ENCODE measurements at places on chromosomes 1 and 21.
A peak's percentile ranks its signal among the peaks of the same experiment; 100 is the strongest.

- no peak for DNase-seq
Measured at GRCh38 chr1:63214553-63214952, 107.8 kb upstream of the FOXD3 start.

- peak; percentile 33 for DNase-seq
Measured at GRCh38 chr1:25796811-25797458, 3.1 kb upstream of the SELENON start.

- no peak for DNase-seq
Measured at GRCh38 chr1:54403808-54404261, 2.4 kb downstream of the SSBP3 start.

DNA sequence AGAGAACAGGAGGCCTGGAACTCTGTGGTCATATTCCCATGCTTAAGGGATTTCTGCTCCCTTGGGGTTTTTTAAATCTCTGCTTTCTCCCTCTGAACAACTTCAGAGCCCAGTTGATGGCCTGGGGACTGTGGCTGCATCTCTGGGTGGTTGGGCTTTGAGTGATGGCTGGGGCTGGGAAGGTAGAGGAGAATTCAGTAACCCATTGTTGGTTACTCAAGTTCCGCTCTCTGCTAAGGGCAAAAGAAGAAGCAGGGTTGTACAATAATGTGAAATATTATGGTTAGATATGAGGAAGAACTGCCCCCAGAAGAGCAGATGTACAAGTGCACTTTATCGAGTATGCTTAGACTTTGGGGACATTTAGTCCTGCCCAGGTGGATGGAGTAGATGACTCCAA lies 72.1 kb upstream of the CNTN2 start:
- no peak for DNase-seq

- peak; percentile 5 for DNase-seq
Measured at GRCh38 chr21:16588433-16588860, 858.7 kb downstream of the USP25 start.

DNA sequence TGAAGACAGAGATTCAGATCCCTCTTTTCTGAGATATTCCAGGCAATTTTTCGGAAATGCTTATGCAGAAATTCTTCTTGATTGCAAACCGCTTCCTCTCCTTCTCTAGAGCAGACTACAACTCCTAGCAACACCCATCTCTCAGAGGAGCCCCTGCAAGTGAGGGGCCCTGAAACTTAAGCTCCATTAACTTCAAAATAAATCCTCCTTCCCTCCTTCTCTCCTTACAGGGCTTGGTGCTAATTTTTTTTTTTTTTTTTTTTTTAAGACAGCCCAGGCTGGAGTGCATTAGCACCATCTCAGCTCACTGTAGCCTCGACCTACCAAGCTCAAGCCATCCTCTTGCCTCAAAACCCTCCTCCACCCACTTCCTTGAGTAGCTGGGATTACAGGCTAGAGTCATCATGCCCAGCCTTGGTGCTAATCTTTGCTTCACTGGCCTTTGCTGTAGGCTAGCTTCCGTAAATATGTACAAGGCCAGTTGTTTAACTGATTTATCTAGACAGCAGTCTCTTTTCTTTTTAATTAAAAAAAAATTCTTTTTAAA lies 30.2 kb upstream of the SFPQ start:
- DNase-seq: no peak

DNA sequence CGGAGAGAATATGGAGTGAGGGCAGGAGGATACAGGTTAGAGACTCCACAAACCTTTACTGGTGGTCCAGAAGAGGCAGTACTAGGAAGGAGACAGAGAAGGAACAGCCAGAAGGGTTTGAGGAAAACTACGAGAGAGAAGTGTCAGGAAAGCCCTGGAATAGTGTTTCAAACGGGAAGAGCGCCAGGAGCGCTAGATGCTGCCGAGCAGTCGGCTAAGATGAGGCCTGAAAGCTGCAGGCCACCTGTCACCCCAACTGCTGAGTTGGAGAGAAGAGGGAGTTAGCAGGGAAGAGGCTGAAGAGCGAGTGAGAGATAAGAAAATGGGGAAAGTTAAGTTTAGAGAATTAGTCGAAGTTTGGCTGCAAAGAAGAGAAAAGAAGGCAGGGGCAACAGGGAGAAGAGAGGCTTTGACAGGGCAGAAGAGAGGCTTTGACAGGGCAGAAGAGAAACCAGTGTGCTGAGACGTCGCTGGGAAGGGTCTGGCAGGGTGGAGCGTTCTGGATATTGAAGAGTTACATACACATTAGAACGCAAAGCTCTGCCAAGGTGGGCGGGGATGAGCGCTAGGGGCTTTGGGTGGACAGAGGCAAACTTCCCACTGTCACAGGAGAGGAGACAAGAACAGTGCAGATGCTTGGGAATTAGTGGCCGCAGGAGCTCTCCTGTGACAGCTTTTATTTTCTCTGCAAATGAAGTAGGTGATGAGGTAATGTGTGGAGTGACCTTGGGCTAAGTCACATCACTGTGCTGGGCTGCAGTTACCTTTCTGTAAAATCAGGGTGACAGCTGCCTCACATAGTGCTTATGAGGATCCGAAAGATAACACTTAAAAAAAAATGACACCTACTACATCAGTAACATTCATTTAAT lies 31.2 kb downstream of the PCSK9 start:
- no peak for DNase-seq

DNA sequence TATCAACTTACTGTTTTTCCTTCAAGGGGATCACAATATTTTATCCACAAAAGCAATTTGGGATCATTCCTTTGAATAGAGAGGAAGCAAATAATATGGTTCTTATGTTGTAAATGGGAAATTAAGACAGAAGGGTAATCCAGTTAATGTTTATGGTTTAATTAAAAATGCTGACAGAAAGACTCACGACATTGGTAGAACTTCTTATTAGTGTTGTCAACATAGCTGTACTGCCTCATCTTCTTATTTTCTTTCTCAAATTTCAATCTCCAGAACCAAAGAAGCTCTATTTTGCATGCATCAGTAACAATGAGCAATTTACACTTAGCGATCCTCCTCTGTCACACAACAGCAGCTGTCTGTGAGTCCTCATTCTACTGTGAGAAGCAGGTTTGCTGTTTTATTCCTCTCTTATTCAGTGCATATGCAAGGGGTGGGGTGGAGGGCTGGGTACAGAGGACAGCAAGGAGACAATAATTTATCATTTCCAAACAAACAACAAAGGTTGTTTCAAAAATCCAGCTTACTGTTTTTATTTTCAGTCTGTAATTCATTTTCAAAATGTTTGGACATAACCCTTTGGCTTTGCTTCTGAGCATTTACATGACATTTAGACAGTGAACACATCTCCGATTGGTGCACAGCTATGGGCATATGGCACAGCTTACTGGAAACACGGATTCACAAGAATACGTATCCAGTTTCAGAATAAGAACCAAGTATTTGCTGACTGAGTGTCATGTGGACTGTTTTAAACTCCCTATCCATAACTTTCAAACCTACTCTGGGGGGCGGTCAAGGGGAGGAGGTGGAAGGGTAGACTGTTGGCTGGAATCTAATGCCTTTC lies 335.9 kb downstream of the RGS7 start:
- no peak for DNase-seq

DNA sequence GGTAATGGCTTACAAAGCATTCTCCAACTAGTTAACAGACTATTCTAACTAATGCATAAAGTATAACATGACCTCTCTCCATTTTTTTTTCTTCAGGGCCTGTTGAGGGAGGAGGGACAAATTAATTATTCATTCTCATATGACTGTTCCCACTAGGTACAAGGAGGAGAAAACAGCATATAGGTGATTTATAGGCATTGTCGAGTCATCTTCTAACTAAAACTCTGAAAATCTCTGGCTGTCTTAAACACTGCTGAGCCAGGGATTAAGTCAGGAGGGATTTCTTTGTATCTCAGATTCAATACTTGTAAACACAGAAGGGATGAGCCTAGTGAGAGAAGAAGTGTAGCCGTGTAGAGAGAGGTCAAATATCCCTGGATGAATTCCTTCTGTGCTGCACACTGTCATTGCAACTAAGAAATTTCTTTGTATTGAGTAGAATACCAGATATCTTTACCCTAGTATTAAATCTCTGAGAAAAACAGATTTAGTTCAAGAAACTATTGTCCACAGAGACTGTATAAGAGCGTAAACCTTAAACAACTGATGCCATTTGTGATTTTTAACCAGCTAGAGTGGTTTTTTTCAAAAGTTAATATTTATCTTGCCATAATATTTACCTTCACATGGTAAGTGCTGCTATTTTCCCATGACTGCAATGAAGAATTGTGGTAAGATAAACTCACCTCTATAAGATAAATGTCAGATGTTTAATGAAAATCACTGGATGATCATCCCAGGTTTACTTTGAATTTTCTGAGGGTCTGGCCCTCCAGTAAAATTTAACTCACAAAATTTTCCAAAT lies 465.3 kb downstream of the RWDD3 start:
- no peak for DNase-seq

DNA sequence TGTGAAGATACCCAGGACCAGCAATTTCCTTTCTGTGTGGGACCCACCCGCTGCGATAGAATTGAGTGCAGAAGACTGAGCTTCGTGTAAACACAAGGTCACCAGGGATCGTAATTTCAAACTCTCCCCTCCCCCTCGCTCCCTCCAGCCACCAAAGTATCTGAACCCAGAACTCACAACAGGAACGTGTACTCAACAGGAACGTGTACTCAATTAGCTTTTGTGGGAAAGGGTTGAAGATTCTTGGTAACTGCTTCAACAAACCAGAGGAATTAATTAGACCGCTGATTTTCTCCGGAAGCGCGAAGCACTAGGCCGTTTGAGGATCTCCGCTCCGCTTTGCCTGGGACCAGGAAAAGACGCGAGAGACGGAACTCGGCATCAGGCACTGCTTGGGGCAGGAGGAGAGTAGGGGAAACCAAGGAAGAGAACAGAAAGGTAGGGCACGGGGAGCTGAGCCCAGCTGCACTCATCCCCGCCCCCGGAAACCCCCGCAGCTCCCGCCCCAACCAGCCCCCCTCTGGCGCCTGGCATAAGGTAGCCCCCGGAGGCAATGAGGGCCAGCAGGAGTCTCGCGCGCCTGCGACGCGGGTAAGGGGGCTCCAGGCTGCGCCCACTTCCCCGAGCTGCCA lies 453 bp downstream of the DRAM2 start:
- DNase-seq: peak; percentile 76

- no peak for DNase-seq
Measured at GRCh38 chr1:223641523-223642039, 23.9 kb downstream of the CAPN8 start.

DNA sequence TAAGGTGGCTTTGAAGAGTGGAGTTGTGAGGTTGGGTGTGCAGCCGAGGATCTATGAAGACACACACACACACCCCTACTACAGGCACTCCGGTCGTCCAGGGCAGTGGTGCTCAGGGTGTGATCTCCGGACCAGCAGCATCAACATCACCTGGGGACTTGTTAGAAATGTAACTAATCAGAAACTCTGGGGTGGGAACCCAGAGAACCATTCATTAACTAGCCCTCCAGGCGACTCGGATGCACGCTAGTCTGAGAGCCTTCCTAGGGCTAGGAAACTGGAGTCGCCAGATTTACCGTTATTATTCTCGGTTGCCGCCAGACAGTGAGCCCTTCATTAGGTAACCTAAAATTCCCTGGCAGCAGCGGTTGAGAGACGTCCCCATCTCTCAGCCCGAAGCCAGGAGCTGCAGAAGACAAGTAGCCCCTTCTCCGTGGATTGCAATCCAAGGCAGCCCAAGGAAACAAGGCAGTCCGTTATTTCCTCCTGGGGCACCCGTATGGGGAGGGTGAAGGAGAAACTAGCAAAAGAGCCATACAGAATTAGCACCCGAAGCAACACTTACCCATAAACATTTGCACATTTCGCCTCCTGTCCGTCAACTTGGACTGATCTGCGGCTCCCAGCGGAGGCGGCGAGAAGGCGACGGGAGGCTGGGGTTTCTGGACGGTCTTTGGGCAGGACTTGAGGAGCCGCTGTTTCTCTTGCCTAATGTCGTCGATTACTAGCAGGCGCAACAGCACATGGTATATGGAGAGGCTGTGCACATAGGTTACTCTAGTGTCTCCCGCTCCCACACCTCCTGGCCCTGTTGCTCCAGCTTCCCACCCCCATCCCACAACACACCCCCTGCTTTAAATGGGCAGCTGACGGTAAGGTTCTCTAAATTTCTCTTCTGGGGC lies 2.9 kb upstream of the CCN1 start:
- DNase-seq: no peak

All from T1000 (cell line).